Smooth muscle cell of the pulmonary artery (primary cell): ENCODE measurements at places on chromosomes 1 and 21. TPM values are rescaled to one million over a fixed set of nuclear protein-coding genes. Genes with fewer than 3 reads are reported as not detected.

RORC gene
- 0.03 TPM in 1 of 2 replicates, not detected in the other for total RNA-seq

RNU1-3 gene
- under 0.01 TPM in 2 replicates for total RNA-seq

AMIGO1 gene
- 3.3 and 4.9 TPM in 2 replicates for total RNA-seq

SPRR4 gene
- not detected in 2 replicates for total RNA-seq

DMBX1 gene
- not detected in 2 replicates for total RNA-seq

CFAP57 gene
- total RNA-seq: 0.26 and 0.30 TPM in 2 replicates

HRNR gene
- not detected in 2 replicates for total RNA-seq

ATAD3C gene
- 0.40 TPM in 1 of 2 replicates, not detected in the other for total RNA-seq

LIPI gene
- not detected in 2 replicates for total RNA-seq

SEC16B gene
- 2.5 and 3.2 TPM in 2 replicates for total RNA-seq

LCA5L gene
- total RNA-seq: 1.2 and 2.2 TPM in 2 replicates

NR5A2 gene
- total RNA-seq: under 0.01 and 0.33 TPM in 2 replicates

PM20D1 gene
- total RNA-seq: not detected in 2 replicates

AMY1A gene
- total RNA-seq: not detected in 2 replicates

C1QTNF12 gene
- 0.91 and 2.2 TPM in 2 replicates for total RNA-seq

RSPO1 gene
- total RNA-seq: 0.07 TPM in 1 of 2 replicates, not detected in the other

FLG2 gene
- total RNA-seq: not detected in 2 replicates

PLCH2 gene
- total RNA-seq: 0.33 and 0.53 TPM in 2 replicates

EFNA3 gene
- total RNA-seq: 3.1 and 4.2 TPM in 2 replicates

TFF2 gene
- total RNA-seq: not detected in 2 replicates

IL10 gene
- not detected in 2 replicates for total RNA-seq

FGR gene
- total RNA-seq: under 0.01 and 0.30 TPM in 2 replicates

CD244 gene
- total RNA-seq: 0.13 TPM in 1 of 2 replicates, not detected in the other

ANGPTL3 gene
- not detected in 2 replicates for total RNA-seq

SYPL2 gene
- total RNA-seq: 0.56 and 0.91 TPM in 2 replicates

ZBTB8A gene
- total RNA-seq: 6.9 and 7.2 TPM in 2 replicates

REN gene
- not detected in 2 replicates for total RNA-seq

NADK gene
- 34.9 and 44.6 TPM in 2 replicates for total RNA-seq

AMY2A gene
- not detected in 2 replicates for total RNA-seq

LCE2A gene
- not detected in 2 replicates for total RNA-seq

SLAMF7 gene
- total RNA-seq: not detected in 2 replicates

CR1 gene
- total RNA-seq: not detected in 2 replicates

KCNJ15 gene
- 0.53 and 2.4 TPM in 2 replicates for total RNA-seq

DDAH1 gene
- 56.8 and 64.4 TPM in 2 replicates for total RNA-seq

ETV3 gene
- total RNA-seq: 12.1 and 15.8 TPM in 2 replicates

LRIF1 gene
- 7.2 and 10.5 TPM in 2 replicates for total RNA-seq

LENEP gene
- total RNA-seq: 0.33 TPM in 1 of 2 replicates, not detected in the other

CFHR1 gene
- total RNA-seq: 0.36 and 1.6 TPM in 2 replicates

CD55 gene
- total RNA-seq: 34.3 and 79.0 TPM in 2 replicates

ADGRL4 gene
- 34.7 and 58.7 TPM in 2 replicates for total RNA-seq

S100A7 gene
- total RNA-seq: not detected in 2 replicates

BMP8A gene
- total RNA-seq: 0.13 and 0.33 TPM in 2 replicates

IPP gene
- total RNA-seq: 13.7 and 16.0 TPM in 2 replicates

NSUN4 gene
- 16.7 and 26.4 TPM in 2 replicates for total RNA-seq

C1orf226 gene
- 0.07 and 0.13 TPM in 2 replicates for total RNA-seq

AMY1B gene
- total RNA-seq: not detected in 2 replicates

THEMIS2 gene
- 6.5 and 8.9 TPM in 2 replicates for total RNA-seq
